LoVo (cell line): ENCODE measurements at places on chromosomes 5 and 9.
A peak's percentile ranks its signal among the peaks of the same experiment; 100 is the strongest.

DNA sequence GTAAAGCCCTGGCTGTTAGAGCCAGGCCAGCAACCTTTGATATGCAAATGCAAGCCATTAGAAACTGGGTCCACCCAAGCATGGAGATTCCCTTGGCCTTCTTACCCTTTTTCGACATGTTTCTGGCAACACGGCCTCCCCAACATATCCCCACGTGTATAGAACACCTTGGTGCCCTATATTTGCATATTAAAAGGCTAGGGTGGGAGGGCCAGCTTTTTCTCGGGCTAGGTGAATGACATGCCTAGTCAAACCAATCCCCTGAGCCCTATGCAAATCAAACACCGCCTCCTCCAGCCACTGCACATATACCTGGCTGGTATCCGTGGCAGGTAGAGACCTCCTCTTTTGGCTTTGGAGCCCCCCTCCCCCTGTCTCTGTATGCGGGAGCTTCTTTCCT, 55.6 kb upstream of the ZFR start:
- DNase-seq, result no peak

DNA sequence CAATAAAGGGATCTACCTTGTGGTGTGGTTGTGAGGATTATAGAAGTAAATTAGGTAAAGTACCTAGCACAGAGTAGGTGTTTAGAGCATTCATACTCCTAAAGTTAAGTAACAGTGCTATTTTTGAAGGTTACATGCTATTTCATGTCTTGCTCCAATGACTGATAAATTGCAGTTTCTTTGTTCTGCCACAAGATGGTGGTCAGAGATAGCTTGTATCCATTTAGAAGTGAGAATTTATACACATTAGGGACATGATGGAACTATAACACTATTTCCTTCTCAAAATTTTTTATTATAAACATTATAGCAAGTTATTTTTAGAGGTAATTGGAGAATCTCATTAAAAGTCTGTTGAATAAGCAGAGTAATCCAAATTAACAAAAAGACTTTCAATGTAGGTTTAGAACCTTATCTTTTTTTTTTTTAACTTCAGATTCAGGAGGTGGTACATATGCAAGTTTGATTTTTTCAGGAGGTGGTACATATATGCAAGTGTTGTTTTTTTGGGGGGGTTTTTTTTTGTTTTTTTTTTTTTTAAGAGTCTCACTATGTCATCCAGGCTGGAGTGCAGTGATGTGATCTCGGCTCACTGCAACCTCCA, 17.1 kb downstream of the MTREX start:
- peak; percentile 51 for DNase-seq

GRCh38 chr9:77177894-77178794, 810 bp downstream of the VPS13A start:
- DNase-seq, result peak; percentile 45

DNA sequence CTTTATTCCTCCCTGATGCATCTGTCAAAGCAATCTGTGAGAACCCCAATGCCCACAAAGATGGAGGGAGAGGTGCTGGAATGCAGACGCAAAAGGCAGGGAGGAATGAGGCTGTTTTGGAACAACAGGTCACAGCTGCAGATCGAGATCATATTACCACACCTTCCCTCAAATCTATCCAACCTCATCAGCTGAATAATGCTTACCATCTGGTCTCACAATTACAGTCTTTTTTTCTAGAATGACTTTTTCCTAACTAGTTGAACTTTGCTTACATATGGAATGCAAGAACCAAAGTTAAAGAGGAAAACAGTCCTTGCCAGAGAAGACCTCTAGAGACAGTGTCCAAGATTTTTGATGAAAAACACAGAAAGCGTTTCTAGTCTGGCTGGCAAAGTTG, 158.1 kb downstream of the LPAR1 start:
- DNase-seq, result no peak

DNA sequence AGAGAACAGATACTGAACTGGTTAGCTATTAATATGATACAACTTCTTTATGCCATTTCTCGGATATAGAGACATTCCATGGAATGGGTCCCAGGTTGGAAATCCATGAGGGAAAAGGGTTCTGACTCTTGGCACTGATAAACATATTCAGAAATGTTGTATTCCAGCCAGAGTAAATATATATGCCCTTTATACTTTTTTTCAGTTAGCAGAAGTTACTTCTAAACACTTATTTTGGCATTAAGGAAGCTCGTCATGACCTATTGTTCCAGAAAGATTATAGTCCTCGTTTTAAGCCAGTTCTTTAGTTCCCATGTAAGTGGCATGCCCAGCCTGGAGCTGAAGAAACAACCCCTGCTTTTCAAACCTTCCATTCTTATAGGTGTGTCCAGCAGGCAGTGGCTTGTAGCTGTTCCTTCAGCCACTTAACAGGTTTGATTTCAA, 181.6 kb downstream of the CD180 start:
- DNase-seq, result peak; percentile 20

DNA sequence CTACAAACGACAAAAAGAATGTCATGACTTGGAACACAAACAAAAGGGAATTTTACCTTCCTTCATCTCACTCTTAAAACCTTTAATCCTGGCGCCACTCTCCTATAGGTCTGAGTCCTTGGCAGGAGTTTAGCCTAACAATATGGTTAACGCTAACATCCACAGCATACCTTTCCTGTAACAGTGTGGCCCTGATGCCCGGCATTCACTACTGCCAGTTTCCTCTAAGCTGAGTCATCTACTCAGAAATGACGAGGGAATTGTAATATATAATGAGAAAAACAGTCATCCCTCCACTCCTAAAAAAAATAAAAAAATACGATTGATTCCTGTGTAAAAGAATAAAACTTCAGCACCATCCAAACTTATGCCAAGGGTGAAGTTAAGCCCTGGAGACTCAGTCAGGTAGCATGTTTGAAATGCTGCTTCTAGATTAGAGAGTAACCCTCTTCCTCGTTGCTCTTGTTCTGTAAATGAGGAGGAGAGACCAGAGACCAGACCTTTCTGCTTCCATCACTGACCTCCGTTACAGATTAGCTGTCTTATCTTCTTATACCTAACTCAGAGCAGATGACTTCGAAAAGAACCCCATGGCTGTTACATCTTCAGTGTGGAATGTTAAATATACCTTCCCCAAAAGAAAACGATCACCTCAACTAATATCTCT, 37.4 kb downstream of the CCDC125 start:
- DNase-seq, result no peak
